PC-9 (cell line): ENCODE measurements at places on chromosomes 12 and 14.

DNA sequence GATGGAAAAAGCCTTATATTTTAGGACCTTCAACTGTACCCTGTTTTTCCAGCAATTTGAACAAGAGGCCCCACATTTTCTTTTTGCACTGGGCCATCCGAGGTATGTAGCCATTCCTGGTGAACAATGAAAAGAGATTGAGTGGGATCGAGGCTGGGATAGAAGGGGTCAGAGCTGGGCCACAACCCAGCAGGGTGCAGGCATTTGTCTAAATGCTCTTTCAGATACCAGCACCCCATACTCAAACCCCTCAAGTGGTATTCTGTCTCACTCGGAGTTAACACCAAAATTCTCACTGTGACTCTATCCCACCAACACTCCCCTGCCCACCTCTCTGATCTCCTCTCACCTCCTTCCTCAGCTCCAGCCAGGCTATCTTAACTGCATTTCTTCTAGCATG, 26.8 kb downstream of the DUSP6 start:
- DNase-seq = no peak

- DNase-seq = no peak
Observed at GRCh38 chr14:75885829-75886228, 96.0 kb downstream of the TGFB3 start.

- no peak for DNase-seq
Observed at GRCh38 chr12:40262657-40263056, 37.9 kb downstream of the LRRK2 start.

GRCh38 chr12:132186857-132187620, 42.8 kb downstream of the NOC4L start:
- DNase-seq = no peak

DNA sequence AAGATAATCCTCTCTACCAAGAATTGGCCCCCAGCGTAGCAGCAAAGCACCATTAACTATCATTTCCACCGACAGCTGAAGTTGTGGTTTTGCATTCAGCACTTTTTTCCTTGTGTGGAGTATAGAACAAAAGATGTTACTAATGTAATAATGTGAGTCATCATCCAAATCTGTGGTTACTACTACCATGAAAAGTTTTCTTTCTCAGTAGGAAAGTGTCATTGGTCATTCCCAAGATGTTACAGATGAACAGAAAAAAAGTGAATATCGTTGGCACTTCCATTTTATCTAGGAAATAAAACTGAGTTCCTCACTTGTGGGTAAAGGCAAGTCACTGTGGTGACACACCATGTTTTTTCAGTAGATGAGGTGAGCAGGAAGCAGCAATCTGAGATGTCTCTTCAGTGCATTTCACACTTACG, 30.3 kb upstream of the IFNG start:
- peak; percentile 11 for DNase-seq

GRCh38 chr12:68510397-68510796, 100.3 kb upstream of the RAP1B start:
- DNase-seq = no peak

DNA sequence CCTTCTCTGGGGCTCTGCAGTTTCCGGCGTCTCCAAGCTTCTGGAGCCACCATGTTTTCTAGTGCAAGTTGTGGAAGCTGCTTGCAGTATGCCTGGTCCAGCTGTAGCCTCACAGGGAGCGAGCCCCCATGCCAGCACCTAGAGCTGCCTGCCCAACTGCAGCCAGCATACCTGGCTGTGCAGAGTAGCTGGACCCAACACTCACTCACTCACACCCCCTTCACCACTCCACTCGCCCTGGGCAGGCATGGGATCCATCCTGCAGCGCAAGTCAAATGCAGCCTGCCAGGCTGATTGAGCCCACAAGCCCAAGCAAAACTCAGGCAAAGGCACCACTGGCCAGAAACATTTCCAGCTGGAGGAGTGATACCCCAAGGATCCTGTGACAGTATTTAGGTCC, 797.3 kb downstream of the SLC16A7 start:
- no peak for DNase-seq

DNA sequence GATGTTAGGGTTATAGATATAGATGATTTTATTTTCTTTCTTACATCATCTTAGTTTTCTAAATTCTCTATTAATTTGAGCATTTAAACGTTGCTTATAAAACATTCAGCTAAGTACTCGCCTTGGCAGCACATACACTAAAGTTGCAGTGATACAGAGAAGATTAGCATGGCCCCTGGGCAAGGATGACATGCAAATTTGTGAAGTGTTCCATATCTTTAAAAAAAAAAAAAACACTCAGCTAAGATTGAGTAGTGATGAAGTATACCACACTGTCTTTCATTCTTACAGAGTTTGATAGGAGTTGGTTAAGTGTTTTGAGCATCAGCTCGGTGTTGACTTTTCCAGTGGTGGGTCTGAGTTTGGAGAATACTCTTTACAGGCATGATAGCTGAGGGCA, 72.3 kb downstream of the FRMD6 start:
- DNase-seq = no peak

GRCh38 chr12:41228066-41228820, 40.1 kb downstream of the PDZRN4 start:
- no peak for DNase-seq

- DNase-seq = no peak
Observed at GRCh38 chr14:88323086-88323522, at the start of gene KCNK10. TSS of gene KCNK10 (minus strand) at chr14:88323269. CDS start at chr14:88322798, 471 bp downstream.

GRCh38 chr12:53618275-53618674, 7.9 kb downstream of the ATF7 start:
- DNase-seq = no peak

- no peak for DNase-seq
Observed at GRCh38 chr14:33899723-33900341, 51.0 kb downstream of the EGLN3 start.

GRCh38 chr12:106729611-106730010, 44.9 kb upstream of the RIC8B start:
- DNase-seq = no peak

- no peak for DNase-seq
Observed at GRCh38 chr12:47912556-47912955, 7.8 kb upstream of the VDR start.

- DNase-seq = no peak
Observed at GRCh38 chr12:110126557-110126956, 2.4 kb downstream of the IFT81 start.

DNA sequence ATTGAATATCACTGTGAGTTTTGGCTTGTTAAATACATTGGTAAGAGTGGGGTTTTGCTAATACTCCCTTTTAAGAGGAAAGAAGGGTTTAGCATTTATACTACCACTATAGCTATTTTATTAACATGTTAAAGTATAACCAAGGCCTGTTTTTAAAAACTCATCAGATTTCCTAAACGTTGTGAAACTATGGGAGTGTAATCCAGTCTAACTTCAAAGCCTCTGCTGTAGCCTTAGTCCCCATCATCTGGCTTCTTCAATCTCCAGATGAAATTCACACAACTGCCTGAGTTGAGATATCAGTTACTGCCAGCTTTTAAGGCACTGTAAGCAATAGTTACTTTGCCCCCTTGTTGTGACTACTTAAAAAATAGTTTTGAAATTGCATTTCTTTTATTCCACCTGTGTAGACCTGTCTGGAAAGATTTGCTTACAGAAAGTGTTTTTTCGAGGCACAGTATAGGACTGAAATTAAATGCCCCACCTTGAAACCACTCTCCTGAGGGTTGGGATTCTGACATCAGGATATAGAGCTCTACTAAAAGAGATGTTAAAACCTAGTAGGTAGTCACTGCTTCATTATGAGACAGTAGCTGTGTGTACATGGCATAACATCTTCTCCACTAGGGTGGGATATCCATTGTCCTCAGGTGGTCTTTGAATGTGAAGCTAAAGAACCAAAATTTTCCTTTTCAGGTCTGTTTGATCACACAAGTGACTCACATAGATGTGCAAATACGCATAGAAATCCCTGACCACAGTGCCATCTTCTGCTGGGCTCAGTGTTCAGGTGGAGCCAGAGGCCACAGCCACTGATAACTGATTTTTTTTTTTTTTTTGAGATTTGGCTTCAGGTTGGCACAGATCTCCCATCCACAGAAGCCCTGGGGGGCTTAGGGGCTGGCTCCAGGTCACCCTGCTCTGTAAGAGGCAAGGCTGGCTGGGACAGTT, 125.5 kb downstream of the DAAM1 start:
- DNase-seq = no peak

DNA sequence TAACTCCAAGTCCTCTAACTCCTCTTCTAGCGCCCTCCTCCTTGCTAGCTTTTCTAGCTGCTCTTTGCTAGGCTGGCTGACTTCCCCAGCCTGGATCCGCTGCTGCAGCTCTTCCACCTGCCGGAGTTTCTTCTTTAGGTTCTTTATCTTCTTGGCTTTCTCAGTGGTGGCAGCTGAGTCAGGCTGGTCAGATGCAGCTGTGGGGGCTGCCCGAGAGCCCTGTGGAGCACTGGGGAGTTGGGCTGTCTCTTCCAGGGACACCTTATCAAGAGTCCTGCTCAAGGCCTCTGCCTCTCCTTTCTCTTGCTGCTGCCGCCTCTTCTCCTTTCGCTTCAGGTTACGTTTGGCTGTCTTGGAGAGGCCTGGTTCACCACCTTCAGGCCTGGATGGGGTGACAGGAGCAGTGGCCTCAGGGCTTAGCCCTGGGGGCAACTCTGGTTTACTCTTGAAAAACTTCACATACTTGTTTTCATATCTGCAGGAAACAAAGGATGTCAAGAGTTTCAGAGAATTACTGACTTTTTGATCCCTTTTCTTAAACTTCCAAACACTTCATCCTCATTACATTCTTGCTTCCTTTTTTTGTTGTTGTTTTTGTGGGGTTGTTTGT, 25.7 kb downstream of the PYM1 start:
- DNase-seq = no peak

GRCh38 chr12:107328442-107329133, 235.2 kb upstream of the CRY1 start:
- peak; percentile 39 for DNase-seq

- no peak for DNase-seq
Observed at GRCh38 chr12:131713349-131713748, 2.5 kb downstream of the SFSWAP start.

DNA sequence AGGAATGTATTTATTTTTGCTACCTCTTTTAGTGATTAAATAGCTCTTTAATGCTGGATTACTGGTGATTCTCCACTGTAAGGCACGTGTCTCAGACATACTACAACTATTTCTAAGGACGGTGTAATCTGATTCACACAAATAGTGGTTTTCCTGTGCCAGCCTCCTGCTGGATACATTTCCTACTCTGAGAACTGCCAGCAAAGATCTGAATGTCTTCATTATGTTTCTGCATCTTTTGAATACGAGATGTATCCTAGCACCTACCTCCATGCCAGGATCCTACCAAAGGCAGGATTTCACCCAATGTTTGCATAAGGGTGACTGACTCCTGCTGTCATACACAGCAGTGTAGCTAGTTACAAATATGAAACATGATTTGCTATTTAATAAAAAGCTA, 120.6 kb downstream of the PRICKLE1 start:
- DNase-seq = no peak

- DNase-seq = no peak
Observed at GRCh38 chr12:50947933-50948626, 4.3 kb upstream of the HIGD1C start.

DNA sequence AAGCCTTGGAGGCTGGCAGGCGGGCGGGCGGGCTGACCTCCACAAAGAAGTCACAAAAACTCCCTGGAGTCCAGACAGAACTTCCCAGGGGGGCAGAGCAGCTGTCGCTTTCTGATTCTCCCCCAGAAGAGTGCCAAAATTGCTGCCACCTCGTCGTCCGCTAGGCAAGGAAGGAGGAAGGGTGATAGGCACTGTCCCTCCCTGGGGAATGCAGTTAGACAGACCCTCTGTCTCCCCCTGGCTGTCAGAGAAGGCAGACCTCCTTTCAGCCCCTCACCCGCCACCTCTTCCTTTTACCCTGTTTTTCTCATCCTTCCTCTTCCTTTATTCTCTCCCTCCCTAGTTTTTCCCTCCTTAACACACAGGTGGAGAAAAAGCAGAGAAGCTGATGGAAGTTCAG, 18.7 kb downstream of the GRIN2B start:
- DNase-seq = peak; percentile 8

DNA sequence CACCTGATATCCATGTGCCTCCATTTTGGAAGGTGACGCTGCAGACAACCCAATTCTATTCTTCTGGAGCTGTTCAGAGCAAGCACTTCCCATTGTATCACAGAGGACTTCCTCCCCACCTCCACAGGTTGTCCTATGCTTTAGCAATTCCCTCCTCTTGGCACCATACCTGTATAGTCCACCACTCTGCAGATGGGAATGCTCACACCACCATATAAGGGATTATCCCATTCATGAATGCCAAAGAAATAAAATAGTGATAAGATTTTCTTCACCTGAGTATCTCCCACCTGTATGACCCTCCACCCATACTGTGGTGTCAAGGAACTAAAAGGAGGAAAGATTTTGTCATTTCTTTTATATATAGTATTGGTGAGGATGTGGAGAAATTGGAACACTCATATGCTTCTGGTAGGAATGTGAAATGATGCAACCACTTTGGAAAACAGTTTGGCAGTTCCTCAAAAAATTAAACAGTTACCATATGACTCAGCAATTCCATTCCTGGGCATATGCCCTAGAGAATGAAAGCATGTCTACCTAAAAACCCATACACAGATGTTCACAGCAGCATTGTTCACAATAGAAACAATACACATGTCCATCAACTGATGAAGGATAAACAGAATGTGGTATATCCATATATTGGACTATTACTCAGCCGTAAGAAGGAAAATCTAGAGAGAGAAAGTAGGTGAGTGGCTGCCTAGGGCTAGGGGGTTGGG, 75.2 kb downstream of the FIGNL2 start:
- DNase-seq = no peak

DNA sequence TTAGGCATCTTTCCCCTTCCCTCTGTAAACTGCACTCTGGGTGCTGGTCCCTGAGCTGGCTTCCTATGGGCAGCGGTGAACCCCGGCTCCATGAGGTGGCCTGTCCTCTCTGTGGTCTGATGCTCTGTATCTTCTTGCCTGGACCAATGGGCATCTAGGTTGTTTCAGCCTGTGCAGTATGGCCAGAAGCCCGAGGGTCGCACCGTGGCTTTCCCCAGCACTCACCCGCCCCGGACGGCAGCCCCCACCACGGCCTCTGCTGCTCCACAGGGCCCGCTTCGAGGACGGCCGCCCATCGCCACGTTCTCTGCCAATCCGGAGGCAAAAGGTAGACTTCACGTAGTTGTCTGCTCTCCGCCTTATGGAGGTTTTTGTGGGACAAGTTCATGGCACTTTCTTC, 70.1 kb downstream of the EP400 start:
- no peak for DNase-seq

DNA sequence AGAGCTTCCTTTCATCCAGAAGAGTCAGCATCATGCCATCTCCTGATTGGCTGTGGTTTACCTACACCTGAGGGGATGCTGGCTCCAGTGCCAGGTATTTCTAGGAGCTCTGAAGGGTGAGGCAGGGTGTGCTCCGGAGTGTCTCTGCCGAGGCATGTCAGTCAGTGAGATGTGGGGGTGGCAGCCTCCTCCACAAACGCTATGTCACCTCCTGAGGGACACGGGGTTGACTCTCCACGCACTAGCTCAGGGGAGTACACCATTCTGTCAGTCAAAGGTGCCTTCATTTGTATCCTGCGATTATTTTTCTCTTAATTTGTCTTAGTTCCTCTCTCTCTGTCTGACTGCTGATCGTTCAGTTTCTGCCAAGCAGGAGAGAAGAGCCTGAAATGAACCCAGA, 604.5 kb downstream of the VRK1 start:
- no peak for DNase-seq
